Spinal cord (tissue), 10 donors: ENCODE measurements at places on chromosomes 7 and 10.

DNA sequence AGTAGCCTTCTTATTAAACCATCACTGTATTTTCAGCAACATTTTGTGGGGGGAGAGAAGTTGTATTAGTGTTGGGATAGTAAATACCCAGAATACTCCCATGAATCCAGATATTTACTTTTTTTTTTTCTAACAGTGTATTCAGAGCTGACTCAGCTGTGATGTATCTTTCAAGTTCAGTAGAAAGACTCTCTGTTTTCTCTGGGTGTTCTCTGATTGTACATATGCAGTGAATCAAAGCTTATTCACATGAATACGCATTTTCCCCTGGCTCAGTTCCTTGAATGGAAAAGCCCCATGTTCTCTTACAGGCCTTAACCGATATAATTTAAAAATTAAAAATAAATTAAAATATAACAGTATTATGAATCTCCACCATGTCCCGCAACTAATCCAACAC is 1.3 kb downstream of the TFPI2 start:
- peak; percentile 8 for DNase-seq

- no peak for DNase-seq
These were observed 913.9 kb upstream of the AUTS2 start for GRCh38 chr7:68684246-68684839.

DNA sequence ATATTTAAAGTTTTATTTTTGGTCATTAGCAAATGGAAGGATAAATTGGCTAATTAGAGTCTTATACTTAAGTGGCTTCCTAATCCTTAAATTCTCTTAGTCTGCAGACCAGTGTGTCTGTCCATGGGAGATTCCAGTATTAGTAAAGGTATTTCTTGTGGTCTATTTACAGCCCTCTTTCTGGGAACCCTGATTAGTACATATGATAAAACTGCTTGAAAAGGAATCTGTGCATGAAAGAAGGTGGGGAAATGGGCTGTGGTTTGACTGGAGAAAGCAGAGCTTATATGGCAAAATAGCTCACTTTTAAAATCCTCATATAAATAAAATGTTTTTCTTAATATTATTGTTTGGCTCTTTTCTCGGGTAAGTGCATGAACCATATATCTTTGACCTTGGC is 124.5 kb upstream of the RHOBTB1 start:
- DNase-seq, result no peak

DNA sequence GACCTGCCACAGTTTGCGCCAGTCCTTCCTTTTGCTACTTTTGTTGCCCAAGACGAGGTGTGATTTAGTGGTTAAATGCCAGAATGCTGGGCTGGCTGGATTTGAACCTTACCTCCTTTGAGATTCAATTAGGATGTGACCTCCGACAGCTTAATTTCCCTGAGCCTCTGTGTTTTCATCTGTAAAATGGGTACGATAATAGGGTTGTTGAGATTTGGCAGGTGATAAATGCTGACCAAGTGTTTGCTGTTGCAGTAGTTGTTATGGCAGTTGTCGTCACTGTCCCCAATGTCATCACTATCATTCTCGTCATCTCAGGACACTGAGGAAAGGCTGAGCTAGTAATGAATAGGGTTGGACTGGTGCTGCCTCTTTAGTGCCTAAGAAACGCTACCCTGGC is 61.1 kb downstream of the GRK5 start:
- DNase-seq, result no peak

DNA sequence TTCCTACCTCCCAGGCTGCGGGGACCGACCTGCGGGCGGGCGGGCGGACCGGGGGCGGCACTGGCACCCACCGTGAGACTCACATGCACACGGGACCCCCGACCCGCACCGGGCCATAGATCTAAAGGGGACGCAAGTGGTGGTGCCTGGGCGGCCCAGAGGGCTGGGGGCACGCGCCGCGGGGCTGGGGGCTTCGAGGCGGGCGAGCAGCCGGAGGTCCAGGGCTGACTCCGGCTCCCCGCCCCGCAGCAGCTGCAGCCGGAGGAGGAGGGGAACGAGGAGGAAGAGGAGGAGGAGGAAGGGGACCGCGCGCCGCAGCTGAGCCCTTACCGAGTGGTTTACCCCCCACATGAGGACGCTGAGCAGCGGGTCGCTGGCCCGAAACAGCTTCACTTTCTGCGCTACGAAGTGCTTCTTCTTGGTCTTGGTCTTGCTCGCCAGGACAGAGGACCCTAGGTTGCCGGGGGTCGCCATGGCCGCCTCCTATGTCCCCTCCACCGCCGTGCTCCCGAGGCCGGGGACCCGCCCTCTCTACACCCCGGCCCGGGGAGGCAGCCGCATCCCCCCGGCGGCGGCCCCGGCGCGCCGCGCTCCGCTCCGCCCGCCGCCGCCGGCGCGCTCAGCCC is 412 bp downstream of the PIP4K2A start:
- peak; percentile 67 for DNase-seq

GRCh38 chr10:9229702-9230244 is 1175.3 kb downstream of the GATA3 start:
- DNase-seq, result no peak
